Suppressor macrophage (primary cell): ENCODE measurements at places on chromosomes 13 and 19.

- DNase-seq, result no peak
Observed at GRCh38 chr13:32501064-32501463, 37.5 kb downstream of the N4BP2L2 start.

GRCh38 chr13:47457626-47458025 lies 543.4 kb downstream of the SUCLA2 start:
- DNase-seq, result peak; percentile 26

GRCh38 chr13:75825161-75825560 lies 189.0 kb downstream of the LMO7 start:
- no peak for DNase-seq

DNA sequence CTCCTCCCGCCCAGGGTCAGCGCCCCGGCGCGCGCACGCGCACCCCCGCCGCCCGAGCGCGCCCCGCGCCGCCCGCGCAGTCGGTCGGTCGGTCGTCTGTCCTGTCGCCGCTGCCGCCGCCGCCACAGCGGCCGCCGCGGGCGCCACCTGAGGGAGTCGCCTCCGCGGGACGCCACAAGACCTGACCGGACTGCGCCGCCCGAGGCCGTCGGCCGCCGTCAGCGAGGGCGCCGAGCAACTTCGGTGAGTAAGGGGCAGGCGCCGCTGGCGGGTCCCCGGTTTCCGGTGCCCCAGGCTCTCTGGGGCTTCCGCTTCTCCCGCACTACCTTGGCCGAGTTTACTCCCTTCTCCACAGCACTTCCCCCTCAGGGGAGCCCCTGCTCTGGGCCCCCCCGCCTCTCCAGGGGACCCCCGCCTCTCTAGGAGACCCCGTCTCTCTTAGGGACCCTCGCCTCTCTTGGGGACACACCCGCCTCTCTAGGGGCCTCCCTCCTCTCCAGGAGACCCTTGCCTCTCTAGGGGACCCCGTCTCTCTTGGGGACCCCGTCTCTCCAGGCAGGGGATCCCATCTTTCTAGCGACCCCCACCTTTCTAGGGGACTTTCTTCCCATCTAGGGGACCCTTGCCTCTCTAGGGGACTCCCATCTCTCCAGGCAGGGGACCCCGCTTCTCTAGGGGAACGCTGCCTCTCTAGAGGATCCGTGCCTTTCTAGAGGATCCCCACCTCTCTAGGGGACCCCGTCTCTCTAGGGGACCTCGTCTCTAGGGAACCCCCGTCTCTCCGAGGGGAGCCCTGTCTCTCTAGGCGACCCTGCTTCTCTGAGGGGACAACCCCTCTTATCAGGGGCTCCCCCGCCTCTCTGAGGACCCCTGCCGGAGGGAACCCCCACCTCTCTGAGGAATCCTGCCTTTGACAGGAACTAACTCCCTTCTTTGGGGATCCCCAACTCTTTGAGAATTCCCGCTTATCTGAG lies 19.3 kb upstream of the GATAD2A start:
- DNase-seq, result no peak

GRCh38 chr19:54928299-54928698 lies 19.0 kb downstream of the NLRP7 start:
- DNase-seq, result no peak

DNA sequence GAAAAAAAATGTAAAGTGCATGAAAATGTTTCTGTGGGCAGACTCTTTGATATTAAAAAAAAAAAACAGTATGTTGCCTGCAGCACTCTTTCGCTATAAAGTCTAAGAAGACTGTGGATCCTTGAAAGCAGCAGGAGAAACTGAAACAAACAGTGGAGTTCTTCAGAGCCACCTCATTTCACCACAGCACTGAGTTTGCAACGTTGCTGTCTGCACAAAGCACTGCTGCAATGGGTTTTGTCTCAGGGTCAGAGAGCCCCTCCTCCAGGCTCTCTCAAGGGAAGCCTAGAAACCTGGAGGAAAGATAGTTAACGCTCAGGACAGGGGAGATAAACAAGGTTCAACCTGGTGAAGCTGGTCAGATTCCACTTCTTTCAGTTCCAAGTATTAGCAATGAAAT lies 248.7 kb downstream of the EFNB2 start:
- DNase-seq, result no peak

- DNase-seq, result no peak
Observed at GRCh38 chr19:15218501-15218900, 13.7 kb downstream of the EPHX3 start.

DNA sequence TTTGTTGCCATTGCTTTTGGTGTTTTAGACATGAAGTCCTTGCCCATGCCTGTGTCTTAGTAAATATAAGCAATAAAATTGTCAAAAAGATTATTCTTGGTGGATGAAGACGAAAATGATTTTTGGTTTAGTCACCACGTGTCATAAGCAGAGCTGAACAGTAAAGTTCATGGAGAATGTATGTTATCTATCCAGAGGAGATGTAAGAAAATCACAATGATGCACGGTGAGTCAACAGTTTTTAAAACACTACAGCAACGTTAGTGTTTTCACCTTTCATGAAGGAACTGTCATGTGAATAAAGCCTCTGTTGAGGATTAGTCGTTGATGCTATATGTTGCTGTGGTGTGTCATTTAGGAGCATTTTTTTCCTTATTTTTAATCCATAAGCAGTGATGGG lies 137.6 kb downstream of the GPC6 start:
- no peak for DNase-seq
